ENCODE measurements at places on chromosomes 6 and 20. TPM values are rescaled to one million over a fixed set of nuclear protein-coding genes. Genes with fewer than 3 reads are reported as not detected.

KIFC1 gene
- total RNA-seq: 8.6 TPM

PRDM13 gene
- total RNA-seq: not detected

SEL1L2 gene
- not detected for total RNA-seq

SGK2 gene
- total RNA-seq: 1.3 TPM

MAFB gene
- 194 TPM for total RNA-seq

SLC35D3 gene
- not detected for total RNA-seq

SLC22A16 gene
- total RNA-seq: 2.8 TPM

ZNF311 gene
- 2.4 TPM for total RNA-seq

BPIFB1 gene
- not detected for total RNA-seq

BACH2 gene
- total RNA-seq: 36.0 TPM

LCA5 gene
- total RNA-seq: 2.5 TPM

ETV7 gene
- total RNA-seq: 2.5 TPM

CDH22 gene
- total RNA-seq: not detected

HDGFL1 gene
- total RNA-seq: not detected

BFSP1 gene
- 0.51 TPM for total RNA-seq

DNA sequence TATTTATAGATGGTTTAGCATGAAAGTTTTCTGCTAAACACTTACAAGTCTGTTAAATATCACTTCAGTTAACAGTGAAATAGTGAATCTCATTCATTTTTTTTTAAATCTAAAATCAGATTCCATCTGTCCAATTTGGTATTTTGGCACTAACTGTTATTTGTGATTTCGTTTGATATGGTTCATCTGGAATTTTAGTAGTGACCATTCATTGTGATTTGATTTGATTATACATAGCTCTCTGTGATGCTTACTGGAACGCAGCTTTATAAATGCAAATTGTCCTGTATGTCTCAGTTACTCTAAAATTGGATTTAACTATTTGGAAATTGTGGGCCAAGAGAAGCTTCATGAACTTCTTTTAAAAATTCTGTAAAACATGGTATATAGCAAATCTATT is 571.5 kb downstream of the EYS start:
- no peak for DNase-seq
- no peak overlapping the region for H3K27ac ChIP-seq

DNA sequence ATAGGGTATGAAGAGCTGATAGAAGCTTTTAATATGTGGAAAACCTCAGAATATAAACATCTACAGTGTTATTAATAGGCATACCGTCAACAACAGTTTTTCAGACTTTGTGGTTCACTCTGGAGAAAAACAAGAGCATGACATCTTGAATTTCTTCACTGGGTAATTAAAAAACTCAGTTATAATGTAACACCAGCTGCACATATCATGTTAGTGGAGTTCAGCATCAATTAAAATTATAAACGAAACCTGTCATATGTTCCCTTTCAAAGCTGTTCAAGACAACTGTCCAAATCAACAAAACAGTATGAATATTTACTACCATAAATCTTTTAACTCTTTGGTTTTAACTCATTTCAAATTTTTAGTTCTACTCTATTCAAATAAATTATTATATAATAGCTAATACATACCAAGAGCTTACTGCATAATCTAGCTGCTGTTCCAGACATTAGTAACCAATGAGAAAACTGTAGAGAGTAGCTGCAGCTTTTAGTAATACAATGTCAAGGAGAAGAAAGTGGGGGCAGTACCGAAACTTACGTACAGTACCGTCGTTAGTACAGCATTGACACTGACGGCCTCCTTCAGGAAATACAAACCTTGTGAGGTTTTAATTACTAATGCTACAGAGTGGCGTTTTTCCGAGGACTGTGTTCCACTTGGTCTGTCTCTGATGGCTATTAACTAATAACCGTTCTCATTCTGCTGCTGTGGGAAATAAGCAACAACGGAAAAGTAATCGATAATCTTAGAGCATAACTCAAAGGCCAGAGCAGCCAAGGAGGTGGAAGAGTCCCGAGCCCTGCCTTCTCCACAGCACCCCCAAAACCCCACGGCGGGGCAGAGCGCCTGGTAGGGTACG is 532 bp upstream of the PM20D2 start:
- H3K4me3 ChIP-seq: peak overlapping the region; percentile 88
- H3K36me3 ChIP-seq: no peaks in the 10 kb centered on the region
- no peaks in the 10 kb centered on the region for H3K27me3 ChIP-seq
- no peak for DNase-seq
- peak overlapping the region; percentile 66 for H3K27ac ChIP-seq
- peaks cover 20% of the 10 kb centered on the region for H3K4me1 ChIP-seq

GRCh38 chr20:58243653-58244410 is 15.4 kb upstream of the ANKRD60 start:
- no peak for DNase-seq
- H3K4me1 ChIP-seq: no peaks in the 10 kb centered on the region
- H3K27me3 ChIP-seq: no peaks in the 10 kb centered on the region
- peaks cover 40% of the 10 kb centered on the region for H3K36me3 ChIP-seq

GRCh38 chr6:45952546-45952945 is 63.1 kb downstream of the CLIC5 start:
- no peaks in the 10 kb centered on the region for H3K4me1 ChIP-seq
- H3K27ac ChIP-seq: no peak overlapping the region
- no peak for DNase-seq
- H3K27me3 ChIP-seq: no peaks in the 10 kb centered on the region
- no peak overlapping the region for H3K4me3 ChIP-seq
- peaks cover 24% of the 10 kb centered on the region for H3K36me3 ChIP-seq

- H3K27ac ChIP-seq: peak overlapping the region; percentile 80
- H3K4me1 ChIP-seq: peaks cover 40% of the 10 kb centered on the region
- no peaks in the 10 kb centered on the region for H3K27me3 ChIP-seq
- no peak overlapping the region for H3K4me3 ChIP-seq
- DNase-seq: no peak
- no peaks in the 10 kb centered on the region for H3K36me3 ChIP-seq
Observed at GRCh38 chr6:16421462-16421960, 183.1 kb downstream of the GMPR start.

GRCh38 chr20:63955281-63955826 is 862 bp downstream of the UCKL1 start:
- no peak for DNase-seq
- H3K4me3 ChIP-seq: peak overlapping the region; percentile 99
- peak overlapping the region; percentile 86 for H3K27ac ChIP-seq
- H3K27me3 ChIP-seq: no peaks in the 10 kb centered on the region

GRCh38 chr6:3368685-3369084 is 88.2 kb downstream of the SLC22A23 start:
- H3K4me1 ChIP-seq: no peaks in the 10 kb centered on the region
- no peaks in the 10 kb centered on the region for H3K27me3 ChIP-seq
- no peak overlapping the region for H3K4me3 ChIP-seq
- no peak for DNase-seq
- H3K27ac ChIP-seq: no peak overlapping the region

DNA sequence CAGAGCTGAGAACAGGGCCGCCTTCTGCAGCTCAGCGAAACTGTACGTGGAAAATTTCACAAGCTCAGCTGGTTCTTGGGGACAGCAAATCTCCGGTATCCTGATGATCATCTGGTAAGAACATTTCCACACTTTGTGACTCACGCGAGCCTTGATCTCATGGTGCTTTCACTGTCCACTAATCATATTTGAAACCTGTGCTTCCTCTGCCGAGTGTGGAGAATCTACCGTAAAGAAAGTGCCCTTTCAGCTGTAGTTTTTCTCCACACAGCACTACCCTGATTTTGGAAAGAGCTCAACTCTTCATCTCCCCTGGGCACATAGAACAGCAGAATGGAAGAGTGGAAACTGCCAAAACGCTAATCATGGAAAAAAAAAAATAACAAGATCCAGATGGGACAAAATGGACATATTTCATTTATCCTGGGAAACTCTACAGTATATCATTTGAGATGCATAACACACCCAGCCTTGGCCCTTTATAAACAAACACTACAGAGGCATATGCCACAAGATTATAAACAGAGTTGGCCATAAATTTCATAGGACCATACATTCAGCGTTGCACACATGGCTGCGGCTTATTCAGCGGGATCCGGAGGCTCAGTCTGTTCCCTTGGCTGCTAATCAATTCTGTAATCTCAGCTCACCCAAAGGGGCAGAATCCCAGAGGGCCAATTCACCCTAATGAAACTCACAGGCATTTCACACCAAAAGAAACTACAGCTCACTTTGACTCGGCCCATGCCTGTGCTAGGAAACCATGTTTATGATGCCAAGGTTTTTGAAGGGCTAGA is 434.5 kb downstream of the HDGFL1 start:
- no peak overlapping the region for H3K4me3 ChIP-seq
- H3K27ac ChIP-seq: no peak overlapping the region
- H3K27me3 ChIP-seq: no peaks in the 10 kb centered on the region
- no peaks in the 10 kb centered on the region for H3K4me1 ChIP-seq
- DNase-seq: no peak

- no peak overlapping the region for H3K4me3 ChIP-seq
- no peaks in the 10 kb centered on the region for H3K4me1 ChIP-seq
- no peaks in the 10 kb centered on the region for H3K36me3 ChIP-seq
- H3K27ac ChIP-seq: no peak overlapping the region
- no peaks in the 10 kb centered on the region for H3K27me3 ChIP-seq
Observed at GRCh38 chr6:96491926-96492325, 29.7 kb upstream of the UFL1 start.

DNA sequence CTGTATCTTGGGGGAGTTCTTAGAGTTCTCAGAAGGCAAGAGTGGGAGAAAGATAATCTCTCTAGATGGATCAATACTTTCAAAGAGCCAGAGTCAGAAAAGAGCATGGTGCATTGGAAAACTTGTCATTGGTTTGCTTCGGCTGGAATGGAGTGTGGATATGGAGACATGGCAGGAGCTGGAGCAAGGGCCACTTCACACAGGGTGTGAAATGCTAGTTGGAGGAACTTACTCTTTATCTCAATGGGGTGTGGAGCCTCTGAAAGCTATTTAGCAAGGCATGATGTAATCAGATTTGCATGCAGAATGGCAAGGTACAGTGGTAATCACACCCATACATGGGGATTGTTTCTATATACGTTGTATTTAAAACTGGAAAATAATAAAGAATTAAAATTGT is 31.5 kb upstream of the PAQR8 start:
- H3K4me1 ChIP-seq: peaks cover 13% of the 10 kb centered on the region
- H3K36me3 ChIP-seq: no peaks in the 10 kb centered on the region
- no peak overlapping the region for H3K27ac ChIP-seq
- DNase-seq: no peak
- no peaks in the 10 kb centered on the region for H3K27me3 ChIP-seq

DNA sequence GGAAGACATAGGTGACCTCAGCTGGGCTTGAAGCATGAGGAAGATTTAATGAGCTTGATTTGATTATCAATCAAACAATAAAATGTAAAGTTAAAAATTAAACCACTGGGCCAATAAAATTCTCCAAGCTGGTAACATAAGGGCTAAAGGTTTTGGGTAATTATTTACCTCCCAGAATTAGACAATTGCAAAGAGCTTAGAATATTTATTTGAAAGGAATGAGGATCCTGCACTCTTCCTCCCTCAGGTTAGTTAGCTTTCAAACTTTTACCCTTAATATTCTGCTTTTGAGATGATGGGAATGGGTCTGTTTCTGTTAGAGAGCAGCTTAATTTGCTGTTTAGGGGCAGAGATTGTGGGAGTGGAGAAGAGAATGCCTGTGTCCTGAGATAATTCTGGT is at the start of gene SLC17A4:
SLC17A4 (plus strand) TSS at position 208 of the 400 bp plus-strand sequence. CDS start 7,221 bp downstream, outside the sequence.
- no peaks in the 10 kb centered on the region for H3K27me3 ChIP-seq
- H3K4me3 ChIP-seq: no peak within 1 kb of the TSS
- H3K4me1 ChIP-seq: no peaks in the 10 kb centered on the region
- DNase-seq: no peak
- H3K27ac ChIP-seq: no peak within 1 kb of the TSS

GRCh38 chr6:154448448-154449096 is 61.9 kb downstream of the CNKSR3 start:
- H3K27ac ChIP-seq: no peak overlapping the region
- H3K4me1 ChIP-seq: peaks cover 18% of the 10 kb centered on the region
- H3K4me3 ChIP-seq: no peak overlapping the region
- H3K27me3 ChIP-seq: no peaks in the 10 kb centered on the region

- DNase-seq: no peak
- no peaks in the 10 kb centered on the region for H3K27me3 ChIP-seq
Observed at GRCh38 chr20:47237715-47238114, 118.8 kb downstream of the ZMYND8 start.

GRCh38 chr20:24981282-24981681 is 11.3 kb downstream of the APMAP start:
- H3K27ac ChIP-seq: peak overlapping the region; percentile 97
- H3K27me3 ChIP-seq: no peaks in the 10 kb centered on the region
- H3K36me3 ChIP-seq: no peaks in the 10 kb centered on the region
- peaks cover 75% of the 10 kb centered on the region for H3K4me1 ChIP-seq
- no peak overlapping the region for H3K4me3 ChIP-seq

- no peaks in the 10 kb centered on the region for H3K4me1 ChIP-seq
- H3K4me3 ChIP-seq: no peak overlapping the region
- H3K27ac ChIP-seq: no peak overlapping the region
- DNase-seq: no peak
- H3K36me3 ChIP-seq: no peaks in the 10 kb centered on the region
Observed at GRCh38 chr20:46330072-46330763, 21.9 kb upstream of the CDH22 start.

DNA sequence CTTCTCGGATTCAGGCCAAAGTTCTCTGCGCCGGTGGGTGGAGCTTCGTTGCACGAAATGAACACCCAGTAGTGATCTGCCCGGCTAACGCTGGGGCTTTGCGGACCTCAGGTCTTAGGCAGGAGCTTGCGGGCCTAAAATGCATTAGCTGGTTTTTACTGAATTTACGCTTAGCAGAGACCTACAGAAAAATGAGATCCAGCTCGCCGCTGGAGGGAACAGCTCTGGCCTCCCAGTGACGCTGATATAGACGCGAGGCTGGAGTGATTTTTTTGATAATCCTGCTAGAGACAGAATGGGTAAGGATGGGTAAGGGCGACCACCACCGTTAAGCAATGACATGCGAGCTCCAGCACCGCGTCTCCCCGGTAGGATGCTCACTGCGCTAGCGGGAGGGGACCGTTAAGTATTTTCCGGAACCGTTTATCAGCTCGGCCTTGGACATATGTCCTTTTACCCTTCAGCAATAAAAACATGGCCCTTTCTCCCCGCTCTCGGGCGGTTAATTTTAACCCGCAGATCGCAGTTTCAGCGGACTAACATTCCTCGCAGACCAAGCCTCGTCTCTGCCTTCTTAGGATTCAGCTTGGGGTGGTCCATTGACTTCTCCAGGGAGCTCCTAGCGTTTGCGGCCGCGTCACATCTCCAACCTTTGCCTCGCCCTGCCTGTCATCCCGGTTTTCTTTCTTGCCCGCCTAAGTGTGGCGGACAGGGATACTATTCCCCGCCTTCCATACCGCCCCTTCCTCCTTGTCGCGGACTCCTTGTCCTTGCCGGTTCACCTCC is 109.3 kb downstream of the GPX5 start:
- peak overlapping the region; percentile 25 for H3K4me3 ChIP-seq
- peaks cover 3% of the 10 kb centered on the region for H3K4me1 ChIP-seq
- peaks cover 96% of the 10 kb centered on the region for H3K27me3 ChIP-seq
- no peak for DNase-seq

DNA sequence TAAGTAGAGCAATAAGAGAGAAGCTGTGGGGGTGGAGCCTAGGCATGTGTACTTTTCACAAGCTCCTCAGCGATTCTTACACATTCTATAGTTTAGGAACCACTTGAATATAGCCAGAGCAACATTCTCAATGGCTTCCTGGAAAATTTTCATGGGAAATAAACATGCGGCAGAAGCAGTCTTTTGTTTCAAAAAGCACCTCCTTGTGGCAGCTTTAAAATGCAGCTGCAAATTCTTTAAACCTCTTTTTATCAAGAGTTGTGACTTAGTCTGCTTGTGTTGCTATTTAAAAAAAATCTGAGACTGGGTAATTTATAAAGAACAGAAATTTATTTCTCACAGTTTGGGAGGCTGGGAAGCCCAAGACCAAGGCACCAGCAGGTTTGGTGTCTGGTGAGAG is 23.8 kb downstream of the NKX2-2 start:
- H3K27ac ChIP-seq: no peak overlapping the region
- no peaks in the 10 kb centered on the region for H3K4me1 ChIP-seq
- H3K27me3 ChIP-seq: no peaks in the 10 kb centered on the region
- no peak overlapping the region for H3K4me3 ChIP-seq
- no peaks in the 10 kb centered on the region for H3K36me3 ChIP-seq
- DNase-seq: no peak

Measured in spleen (tissue), 13 donors.